ENCODE measurements at places on chromosomes 4 and X.

- DNase-seq = no peak
Measured at GRCh38 chr4:121156822-121157769, 7.0 kb downstream of the TNIP3 start.

GRCh38 chr4:127580891-127581290 lies 51.9 kb upstream of the INTU start:
- no peak for DNase-seq

- no peak for DNase-seq
Measured at GRCh38 chr4:14022456-14022855, 394.9 kb upstream of the BOD1L1 start.

DNA sequence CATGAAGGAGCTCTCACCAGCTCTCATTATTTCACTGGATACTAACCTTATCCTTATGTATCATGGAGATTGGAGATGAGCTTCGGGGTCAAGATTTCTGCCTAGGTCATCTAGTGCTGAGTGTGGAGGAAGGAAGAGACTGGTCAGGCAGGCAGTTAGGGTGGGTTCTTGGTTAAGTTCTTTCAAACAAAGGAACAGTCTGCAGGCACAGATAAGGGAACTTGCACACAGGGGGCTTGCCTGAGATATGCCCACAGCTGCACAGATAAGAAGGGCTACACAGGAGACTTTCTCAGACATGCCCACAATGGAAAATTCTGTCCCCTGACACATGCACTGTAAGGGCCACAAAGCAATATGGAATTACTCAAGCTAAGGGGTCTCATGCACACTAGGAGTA lies 904.1 kb downstream of the NLGN4X start:
- no peak for DNase-seq

- no peak for DNase-seq
Measured at GRCh38 chr4:59553063-59553720, 1646.9 kb upstream of the ADGRL3 start.

- DNase-seq = no peak
Measured at GRCh38 chr4:40253906-40254305, 57.1 kb downstream of the RHOH start.

DNA sequence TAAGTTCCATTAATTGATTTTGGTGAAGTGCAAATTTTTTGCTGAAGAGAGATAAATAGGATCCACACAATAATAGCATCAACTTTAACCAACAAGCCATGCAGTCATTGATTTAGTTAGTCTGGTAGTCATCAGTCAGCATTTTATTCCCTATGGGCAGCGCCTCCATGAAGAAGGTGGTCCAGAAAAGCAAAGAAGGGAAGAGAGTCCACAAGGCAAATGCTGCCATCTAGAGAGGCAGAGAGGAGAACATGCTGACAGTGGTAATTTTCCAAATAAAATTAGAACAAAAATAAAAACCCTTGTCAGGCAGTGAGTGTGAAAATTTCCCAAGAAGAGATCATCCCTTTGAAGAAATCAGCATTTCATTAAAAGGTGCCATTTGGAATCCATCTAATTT lies 366.7 kb upstream of the FAM241A start:
- no peak for DNase-seq

DNA sequence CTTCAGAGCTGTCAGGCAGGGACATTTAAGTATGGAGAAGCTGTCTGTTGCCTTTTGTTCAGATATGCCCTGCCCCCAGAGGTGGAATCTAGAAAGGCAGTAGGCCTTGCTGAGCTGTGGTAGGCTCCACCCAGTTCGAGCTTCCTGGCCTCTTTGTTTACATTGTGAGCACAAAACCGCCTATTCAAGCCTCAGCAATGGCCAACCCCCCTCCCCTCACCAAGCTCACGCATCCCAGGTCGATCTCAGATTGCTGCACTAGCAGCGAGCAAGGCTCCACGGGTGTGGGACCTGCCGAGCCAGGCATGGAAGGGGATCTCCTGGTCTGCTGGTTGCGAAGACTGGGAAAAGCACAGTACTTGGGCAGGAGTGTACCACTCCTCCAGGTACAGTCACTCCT lies 59.3 kb downstream of the ZNF674 start:
- DNase-seq = no peak

DNA sequence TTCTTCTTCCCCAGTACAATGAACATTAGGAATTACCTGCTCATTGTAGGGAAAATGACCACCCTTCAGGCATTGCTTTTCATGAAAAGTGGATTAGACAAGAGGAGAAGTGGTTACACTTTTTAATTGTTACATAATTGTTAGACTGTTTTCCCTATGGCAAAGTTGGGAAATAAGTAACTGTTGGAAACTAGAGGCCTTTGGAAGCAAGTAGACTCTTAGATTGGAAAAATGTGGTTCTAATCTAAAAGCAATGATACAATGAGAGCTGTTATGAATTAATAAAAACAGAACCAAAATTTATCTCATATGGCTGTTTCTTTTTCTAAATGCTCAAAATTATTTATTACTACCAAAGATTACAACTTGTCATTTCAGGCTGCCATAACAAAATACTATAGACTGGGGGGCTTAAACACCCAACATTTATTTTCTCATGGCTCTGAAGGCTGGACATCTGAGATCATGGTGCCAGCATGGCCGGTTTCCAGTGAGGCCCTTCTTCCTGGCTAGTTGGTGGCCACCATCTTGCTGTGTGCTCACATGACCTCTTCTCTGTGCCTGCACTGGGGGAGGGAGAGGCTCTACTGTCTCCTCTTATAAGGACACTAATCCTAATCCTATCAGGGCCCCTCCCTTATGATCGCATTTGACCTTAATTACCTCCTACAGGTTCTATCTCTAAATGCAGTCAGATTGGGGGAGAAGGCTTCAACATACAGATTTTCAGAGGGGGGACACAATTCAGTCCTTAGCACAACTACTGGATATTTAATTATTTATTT lies 12.5 kb downstream of the CC2D2A start:
- DNase-seq = no peak

GRCh38 chr4:19317377-19317776 lies 934.3 kb upstream of the SLIT2 start:
- no peak for DNase-seq

- no peak for DNase-seq
Measured at GRCh38 chr4:146957237-146957636, 11.6 kb upstream of the TTC29 start.

DNA sequence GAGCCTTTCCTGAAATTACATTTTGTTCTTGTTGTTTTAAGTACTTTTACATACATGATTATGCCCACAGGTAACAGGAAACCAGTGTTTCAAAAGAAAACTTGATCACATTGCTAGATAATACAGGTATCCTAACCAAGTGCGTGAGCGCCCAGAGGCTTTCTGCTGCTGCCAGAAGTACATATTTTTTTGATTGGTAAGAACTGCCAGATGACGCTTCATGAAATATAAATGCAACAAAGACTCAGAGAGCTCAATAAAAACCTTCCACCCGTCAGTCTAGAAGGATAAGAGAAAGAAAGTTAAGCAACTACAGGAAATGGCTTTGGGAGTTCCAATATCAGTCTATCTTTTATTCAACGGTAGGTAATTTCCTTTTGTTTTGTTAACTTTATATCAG lies at the start of gene EPGN:
TSS of gene EPGN (plus strand) at position 256 of the 400 bp plus-strand sequence. CDS start at position 320, 64 bp downstream.
- DNase-seq = no peak

DNA sequence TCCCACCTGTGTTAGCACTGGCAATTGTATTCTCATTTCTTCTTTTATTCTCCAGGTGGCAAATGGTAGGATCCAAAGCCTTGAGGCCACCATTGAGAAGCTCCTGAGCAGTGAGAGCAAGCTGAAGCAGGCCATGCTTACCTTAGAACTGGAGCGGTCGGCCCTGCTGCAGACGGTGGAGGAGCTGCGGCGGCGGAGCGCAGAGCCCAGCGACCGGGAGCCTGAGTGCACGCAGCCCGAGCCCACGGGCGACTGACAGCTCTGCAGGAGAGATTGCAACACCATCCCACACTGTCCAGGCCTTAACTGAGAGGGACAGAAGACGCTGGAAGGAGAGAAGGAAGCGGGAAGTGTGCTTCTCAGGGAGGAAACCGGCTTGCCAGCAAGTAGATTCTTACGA lies 176.9 kb downstream of the PTTG2 start:
- DNase-seq = no peak

Data from activated CD8-positive, alpha-beta memory T cell treated with anti-CD3 and anti-CD28 coated beads for 1 hour (primary cell).